Foreskin keratinocyte (primary cell): ENCODE measurements at places on chromosomes 6 and 20.

DNA sequence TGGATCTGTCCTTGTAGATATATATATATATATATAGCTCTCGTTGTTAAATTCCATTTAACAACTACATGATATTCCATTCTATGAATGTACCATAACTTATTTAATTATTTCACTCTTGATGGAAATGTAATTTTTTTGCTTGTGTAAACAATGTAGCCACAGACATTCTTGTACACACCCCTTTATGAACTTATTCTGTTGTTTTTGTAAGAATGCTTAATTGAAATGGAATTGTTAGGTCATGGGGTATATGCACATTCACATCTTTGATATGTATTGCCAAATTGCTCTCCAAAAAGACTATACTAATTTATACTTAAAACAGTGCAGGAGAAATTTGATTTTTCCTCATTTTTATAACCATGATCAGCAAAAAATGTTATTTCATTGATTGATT is 67.2 kb downstream of the MAP3K4 start:
- no peak for DNase-seq

DNA sequence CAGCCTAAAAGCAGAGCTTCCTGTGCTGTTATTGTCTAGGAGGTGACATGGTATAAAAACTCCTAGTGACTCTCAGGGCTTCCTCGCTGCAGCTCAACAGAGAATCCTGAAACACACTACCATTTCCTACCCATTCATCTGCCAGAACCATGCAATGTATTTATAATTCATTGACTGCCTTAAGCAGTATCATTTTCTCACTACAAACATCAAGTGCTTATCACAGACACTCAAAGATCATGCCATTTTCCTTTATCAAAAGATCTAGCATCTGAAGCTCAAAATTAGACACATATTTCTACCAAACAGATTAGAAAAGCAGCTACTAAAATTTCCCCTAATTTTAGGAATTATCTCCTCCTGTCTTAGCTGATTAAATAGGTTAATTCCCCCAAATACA is 70.4 kb upstream of the IPCEF1 start:
- no peak for DNase-seq

- DNase-seq, result no peak
Observed at GRCh38 chr6:102950967-102951366, 1557.5 kb downstream of the GRIK2 start.

DNA sequence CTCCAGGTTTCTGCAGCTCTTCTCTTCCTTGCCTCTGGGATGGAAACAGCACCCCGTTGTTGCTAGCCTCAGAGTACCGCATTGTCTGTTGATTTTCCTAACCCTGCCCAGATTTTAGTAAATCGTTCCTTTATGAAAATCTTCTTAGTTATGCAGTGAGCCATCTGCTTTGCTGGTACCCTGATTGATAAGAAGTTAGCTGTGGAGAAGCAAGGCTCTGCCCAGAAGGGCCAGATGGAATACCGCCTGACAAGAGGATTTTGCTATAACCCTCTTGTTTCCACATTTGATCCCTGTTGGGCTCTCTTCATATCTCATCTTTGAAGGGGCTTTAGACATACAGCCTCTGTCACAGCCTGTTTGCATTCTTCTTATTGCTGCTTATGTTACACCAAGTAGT is 229.0 kb downstream of the CDKAL1 start:
- no peak for DNase-seq

DNA sequence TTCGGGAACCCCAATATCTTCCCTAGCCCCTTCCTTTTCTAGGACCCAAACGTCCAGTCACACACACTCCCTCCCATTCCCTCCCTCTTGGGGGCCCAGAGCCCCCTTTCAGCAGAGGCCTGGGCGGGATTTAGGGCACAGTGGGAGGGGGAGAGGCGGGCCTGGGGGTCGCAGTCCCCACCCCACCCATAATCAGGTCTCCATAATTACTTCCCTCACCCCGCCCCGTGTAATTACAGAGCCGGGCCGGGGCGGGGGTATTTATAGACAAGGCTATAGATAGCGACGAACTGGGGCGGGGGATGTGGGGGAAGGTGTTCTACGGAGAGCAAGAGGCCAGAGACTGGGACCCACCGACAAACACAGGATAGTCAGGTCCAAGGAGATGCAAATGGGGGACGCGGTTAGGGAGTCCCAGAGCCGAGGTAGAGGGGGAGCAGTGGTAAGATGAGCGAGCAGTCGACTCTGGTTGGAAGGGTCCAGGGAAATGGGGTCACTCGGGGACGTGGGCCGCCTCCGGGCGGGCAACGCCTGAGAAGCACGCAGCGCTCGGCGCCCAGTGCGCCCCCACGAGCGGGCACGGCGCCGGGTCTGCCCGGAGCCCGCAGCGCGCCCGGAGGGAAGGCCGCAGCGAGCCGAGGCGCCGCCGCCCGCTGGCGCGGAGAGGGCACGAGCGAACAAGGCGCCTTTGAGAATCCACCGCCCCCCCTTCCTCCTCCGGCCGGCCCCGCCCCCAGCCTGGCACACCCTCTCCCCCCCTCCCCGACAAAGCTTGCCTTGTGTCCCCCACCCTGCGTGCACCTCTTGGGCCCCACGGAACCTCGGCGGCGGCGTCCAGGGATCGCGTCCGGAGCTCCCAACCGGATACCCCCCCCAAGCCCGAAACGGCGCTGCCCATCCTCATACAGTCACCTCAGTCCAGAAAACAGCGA is 670 bp upstream of the COL11A2 start:
- DNase-seq, result no peak

DNA sequence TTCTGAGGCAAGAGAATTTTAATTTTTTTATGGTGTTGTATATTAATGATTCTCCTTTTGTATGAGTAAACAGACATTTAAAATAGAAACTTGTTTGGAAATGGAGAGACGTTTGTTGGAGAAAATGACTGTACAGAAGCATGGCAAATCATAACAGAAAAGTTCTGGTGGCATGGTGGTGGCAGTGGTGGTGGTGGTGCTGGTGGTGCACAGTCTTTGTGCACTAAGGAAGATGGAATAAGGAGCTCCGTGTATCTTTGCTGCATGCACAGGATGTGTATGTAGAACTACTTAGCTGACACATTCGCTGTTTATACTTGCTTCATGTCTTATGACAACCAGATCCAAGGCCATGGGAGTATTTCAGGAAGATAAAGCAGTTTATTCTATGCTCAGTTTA is 294.9 kb downstream of the UTRN start:
- no peak for DNase-seq

DNA sequence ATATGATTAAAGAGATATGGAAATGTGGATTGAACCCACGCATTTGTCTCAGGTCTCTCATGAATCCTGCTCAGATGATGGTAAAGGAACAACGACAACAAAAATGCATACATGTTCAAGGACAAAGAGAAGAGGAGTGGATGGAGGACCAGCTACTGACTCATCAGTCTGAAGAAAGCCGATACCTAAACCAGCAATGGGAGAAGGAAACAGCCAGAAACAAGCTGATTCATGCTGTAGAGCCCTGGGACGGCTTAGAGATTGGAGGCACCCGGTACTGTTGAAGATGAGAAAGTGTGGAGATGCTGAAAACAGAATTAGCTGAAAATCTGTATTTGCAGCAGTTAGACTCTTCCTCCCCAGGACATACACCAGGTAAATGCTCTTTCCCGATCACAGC is 14.4 kb upstream of the RIPPLY2 start:
- DNase-seq, result peak; percentile 57

DNA sequence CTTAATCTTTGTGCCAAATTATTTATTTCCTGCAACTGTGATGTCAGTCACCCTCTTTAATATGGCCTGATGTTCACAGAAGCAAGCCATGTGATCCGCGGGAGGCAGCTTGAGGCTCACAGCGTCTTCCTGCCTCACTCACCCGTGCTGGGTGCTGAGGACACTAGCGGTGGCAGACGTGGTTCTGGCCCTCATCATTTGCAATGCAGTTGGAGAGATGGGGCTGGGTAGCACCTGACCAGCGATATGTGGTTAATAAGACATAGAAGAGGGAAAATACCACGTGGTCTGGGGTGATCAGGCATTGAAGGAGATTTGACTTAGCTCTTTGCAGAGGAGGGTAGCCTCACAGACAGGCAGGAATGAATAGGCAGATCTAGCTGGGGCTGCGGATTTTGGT is 264.7 kb downstream of the TMEM242 start:
- no peak for DNase-seq

DNA sequence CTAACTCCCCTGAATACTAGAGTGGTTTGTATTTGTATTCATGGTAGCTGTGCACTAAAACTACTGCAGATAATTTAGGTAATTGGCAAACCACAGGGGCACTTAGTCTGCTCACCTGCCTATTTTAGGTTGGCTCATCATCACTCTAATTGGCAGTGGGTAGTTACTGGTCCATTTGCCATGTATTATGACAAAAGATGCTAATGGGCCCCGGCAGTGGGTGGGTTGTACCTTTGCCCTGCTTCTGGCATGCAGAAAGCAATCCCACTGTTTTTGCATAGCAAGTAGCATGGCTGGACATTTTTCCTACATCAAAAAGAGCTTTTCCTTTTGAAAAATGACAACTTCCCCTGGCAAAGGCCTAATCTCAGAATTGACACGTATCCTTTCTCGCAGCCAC is 741.4 kb upstream of the MAP3K7 start:
- no peak for DNase-seq

- peak; percentile 10 for DNase-seq
Observed at GRCh38 chr6:67952121-67952520, 683.0 kb upstream of the ADGRB3 start.

GRCh38 chr20:51600016-51600420 is 57.5 kb upstream of the NFATC2 start:
- no peak for DNase-seq

DNA sequence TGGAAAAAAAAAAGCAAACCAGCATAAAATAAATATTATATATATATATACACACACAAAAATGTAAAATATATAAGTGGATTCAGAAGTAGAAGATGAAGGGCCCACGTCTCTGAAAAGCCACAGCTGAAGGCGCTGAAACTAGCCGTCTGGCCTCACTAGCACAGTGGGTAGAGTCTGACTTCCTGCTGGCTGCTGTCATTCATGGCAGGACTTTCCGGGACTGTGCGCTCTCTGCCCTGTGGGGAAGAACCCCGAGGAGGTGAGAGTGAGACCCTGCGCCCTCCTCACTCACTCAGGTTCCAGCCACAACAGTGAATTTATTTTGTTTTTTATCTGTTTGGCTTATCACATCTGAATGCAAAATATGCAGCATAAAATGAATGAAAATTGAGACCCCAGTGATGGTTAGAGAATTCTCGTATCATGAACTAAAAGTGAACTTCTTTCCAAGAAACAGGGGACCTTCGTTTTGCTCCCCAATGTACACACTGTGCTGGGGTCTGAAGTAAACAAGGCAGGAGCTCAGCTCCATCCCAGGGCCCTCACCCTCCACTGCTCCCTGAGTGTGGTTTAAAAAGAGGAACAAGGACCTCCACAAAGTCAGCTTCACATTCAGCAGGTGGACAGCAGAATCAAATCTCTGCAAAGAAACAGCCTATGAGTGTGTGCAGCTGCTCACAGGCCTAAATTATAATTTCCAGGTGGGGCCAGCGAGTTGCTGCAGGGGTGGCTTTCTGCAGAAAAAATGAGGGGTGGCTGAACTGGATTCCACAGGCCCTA is 1.3 kb upstream of the RAMACL start:
- no peak for DNase-seq
